ENCODE measurements at places on chromosomes 2 and 18. TPM values are rescaled to one million over a fixed set of nuclear protein-coding genes. Genes with fewer than 3 reads are reported as not detected.

Gene RUFY4
- total RNA-seq, result 0.44 TPM

Gene PREPL
- 30.1 TPM for total RNA-seq

Gene CRYBA2
- total RNA-seq, result not detected

Gene FIGN
- total RNA-seq, result 12.9 TPM

Gene ERBB4
- 0.04 TPM for total RNA-seq

Gene ZC3H6
- total RNA-seq, result 3.5 TPM

Gene PAX8
- not detected for total RNA-seq

Gene NDC80
- total RNA-seq, result 38.5 TPM

Gene CHRNG
- not detected for total RNA-seq

Gene SOX11
- total RNA-seq, result 42.8 TPM

Gene TUBA3E
- total RNA-seq, result 0.13 TPM

Gene GAL3ST2
- total RNA-seq, result 0.37 TPM

Gene OXER1
- total RNA-seq, result 1.6 TPM

Gene TTN
- 0.59 TPM for total RNA-seq

Gene TGFA
- total RNA-seq, result 3.3 TPM

Gene SLC20A1
- total RNA-seq, result 123 TPM

Gene PPIL3
- 63.4 TPM for total RNA-seq

Gene COL6A3
- total RNA-seq, result 0.66 TPM

Gene C2orf81
- total RNA-seq, result 2.4 TPM

Gene RIT2
- 1.3 TPM for total RNA-seq

Gene PTPRM
- 6.2 TPM for total RNA-seq

Gene CDK5R2
- 0.11 TPM for total RNA-seq

Gene LYG1
- total RNA-seq, result 0.31 TPM

Gene PNPT1
- total RNA-seq, result 36.3 TPM

Gene PLEK
- not detected for total RNA-seq

Gene TWIST2
- 0.33 TPM for total RNA-seq

Gene GPR55
- total RNA-seq, result not detected

Gene ATP6V1B1
- total RNA-seq, result not detected

Gene TMEM178A
- total RNA-seq, result 7.5 TPM

Gene CELF4
- total RNA-seq, result 1.5 TPM

Gene VAMP5
- 0.59 TPM for total RNA-seq

Gene DSG2
- total RNA-seq, result 107 TPM

Gene REG3G
- not detected for total RNA-seq

Gene TYW5
- total RNA-seq, result 17.7 TPM

Gene CXCR1
- total RNA-seq, result not detected

Gene PPP4R3B
- total RNA-seq, result 37.6 TPM

Gene IL36B
- total RNA-seq, result not detected

Gene DNPEP
- 63.5 TPM for total RNA-seq

Gene CXCR4
- 0.79 TPM for total RNA-seq

Gene RFX8
- 0.57 TPM for total RNA-seq

Gene RBM44
- total RNA-seq, result 0.22 TPM

Gene INPP5D
- 13.1 TPM for total RNA-seq

Gene KLHL29
- total RNA-seq, result 2.1 TPM

Gene RNF125
- 9.4 TPM for total RNA-seq

Gene COLEC11
- not detected for total RNA-seq

Gene MBD1
- total RNA-seq, result 57.2 TPM

Gene B3GNT2
- total RNA-seq, result 55.3 TPM

Gene CYBRD1
- total RNA-seq, result 5.4 TPM

Gene NETO1
- 5.9 TPM for total RNA-seq

Gene RMDN2
- total RNA-seq, result 2.6 TPM
